Gastrocnemius medialis (tissue), 4 donors: ENCODE measurements at places on chromosomes 11 and 22.
A peak's percentile ranks its signal among the peaks of the same experiment; 100 is the strongest.

DNA sequence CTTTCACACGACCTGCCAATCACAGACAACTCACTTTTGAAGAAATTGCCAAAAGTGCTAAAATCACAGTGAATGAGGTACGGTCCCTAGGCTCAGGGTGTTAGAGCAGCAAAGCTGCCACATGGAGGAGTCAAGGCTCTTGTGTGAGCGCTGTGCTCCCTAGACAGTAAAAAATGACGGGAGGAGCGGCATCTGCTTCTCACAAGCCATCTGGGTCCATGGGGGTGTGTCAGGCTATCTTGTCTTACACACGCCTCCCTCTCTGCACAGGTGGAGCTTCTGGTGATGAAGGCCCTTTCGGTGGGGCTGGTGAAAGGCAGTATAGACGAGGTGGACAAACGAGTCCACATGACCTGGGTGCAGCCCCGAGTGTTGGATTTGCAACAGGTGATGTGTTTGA lies 14.8 kb downstream of the PSMD13 start:
- DNase-seq = no peak

- DNase-seq = no peak
Observed at GRCh38 chr11:131154351-131154750, 216.1 kb upstream of the NTM start.

- DNase-seq = no peak
Observed at GRCh38 chr11:117870103-117870952, 6.1 kb downstream of the FXYD6 start.

DNA sequence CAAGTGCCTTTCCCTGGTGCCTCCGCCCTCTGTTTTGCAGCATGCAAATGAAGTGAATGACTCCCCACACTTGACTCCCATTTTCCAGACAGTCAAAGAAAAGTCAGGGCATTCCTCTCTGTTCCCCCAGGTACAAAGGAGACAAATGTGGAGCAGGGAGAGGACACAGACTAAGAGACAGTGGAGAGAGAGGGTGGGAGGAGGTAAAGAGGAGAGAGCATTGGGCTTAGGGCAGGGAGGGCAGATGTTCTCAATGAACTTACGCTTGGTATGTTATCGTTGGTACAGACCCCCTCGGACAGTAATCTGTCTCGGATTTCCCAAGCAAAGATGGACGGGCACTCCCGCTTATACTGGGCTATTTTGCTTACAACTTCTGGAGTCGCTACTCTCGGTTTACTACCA lies 9.8 kb downstream of the PAX6 start:
- DNase-seq = no peak

DNA sequence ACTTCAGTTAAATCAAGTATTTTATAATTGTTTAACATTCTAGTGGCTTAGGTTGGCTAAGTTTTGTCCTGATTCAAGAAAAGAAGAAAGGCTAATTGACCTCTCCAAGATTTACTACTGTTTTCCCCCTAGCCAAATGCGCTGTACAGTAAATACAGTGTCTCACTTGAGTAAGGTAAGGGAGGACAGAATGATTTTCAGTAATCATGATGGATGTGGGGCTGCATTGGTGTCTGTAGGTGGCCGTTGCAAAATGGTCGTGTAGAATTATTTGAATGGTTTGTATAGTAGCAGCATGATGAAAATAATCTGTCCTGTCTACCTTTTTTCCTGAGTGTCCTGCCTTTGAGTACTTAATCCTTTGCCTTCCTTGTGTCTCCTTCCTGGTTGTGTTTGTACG lies 4.6 kb downstream of the CECR2 start:
- DNase-seq = no peak

DNA sequence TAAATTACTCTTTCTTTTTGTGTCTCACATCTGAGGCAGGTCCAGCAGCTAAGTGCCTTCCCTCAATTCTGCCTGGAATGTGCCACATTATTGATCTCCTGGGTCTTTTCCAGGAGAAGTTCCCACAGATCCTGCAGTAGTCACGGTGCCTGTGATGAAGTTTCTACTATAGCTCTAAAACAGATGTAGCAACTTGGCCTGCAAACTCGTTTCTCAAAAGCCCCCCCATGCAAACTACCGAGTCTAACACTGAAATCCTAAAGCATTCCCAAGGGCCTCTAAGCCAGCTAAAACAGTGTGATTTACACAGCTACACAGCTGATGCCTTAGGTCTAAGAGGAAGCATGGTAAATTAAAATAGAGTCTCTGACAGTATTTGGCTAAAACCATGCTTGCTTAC lies 54.3 kb downstream of the DDI1 start:
- no peak for DNase-seq

- no peak for DNase-seq
Observed at GRCh38 chr11:78354408-78355308, 63.0 kb downstream of the GAB2 start.

DNA sequence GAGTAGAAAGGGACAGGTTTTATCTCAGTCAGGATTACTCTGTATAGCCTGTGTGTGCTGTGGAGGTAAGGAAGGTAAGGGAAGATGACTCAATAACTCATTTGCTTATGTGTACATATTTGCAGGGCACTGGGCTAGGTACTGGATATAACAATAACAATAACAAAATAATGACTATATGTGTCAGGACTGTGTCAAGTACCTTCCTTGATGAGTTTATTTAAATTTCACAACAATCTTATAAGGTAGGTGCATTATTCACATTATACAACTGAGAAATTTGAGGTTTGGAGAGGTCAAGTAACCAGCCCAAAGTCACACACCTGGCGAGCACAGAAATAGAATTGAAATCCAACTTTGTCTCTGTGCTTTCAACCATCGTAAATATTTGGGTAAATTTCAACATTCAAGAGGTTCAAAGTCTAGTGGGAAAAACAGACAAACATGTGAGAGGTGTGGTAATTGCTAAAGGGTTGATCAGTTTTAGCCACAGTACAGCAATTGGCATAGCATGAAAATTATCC lies 131.8 kb downstream of the APIP start:
- no peak for DNase-seq

DNA sequence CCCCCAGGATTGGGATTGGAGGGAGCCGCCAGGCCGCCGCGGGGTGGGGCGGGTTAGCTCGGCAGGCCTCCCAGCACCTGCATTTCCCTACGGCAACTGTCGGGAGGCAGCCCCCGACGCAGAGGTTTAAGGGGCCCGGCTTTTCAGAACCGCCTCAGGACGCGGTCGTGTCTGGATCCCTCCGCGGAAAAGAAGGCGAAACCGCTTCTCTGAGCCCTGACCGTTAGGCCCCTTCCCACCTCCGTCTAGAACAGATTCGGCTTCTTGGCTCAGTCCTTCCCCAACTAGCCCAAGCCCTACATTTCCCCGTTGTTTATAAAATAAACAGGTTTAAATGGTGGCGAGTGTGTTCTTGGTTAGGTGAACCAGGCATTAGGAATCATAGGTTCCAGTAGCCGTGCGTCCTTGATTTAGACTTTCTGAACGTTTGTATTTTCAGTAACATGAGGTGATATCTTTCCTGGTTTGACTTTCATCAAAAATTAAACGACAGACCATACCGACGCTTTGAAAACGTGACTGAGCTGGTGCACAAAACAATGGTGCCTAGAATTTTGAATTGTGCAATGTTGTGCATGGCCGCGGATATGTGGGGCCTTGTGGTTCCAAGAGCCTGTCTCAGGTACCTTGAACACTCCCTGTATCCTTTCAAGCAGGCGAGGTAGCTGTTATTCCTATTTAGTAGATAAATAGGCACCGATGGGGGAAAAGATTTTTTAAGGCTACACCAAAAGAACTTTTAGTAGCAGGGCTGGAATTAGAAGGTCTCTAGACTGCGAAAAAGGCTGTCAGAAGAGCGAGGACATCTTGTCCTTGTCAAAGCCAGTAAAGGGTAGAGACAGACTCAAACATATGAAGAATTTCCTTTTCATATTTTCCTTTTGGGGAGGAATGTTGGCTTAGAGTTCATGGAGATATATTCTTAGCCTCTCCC lies 1.2 kb upstream of the HSPA8 start:
- peak; percentile 36 for DNase-seq

DNA sequence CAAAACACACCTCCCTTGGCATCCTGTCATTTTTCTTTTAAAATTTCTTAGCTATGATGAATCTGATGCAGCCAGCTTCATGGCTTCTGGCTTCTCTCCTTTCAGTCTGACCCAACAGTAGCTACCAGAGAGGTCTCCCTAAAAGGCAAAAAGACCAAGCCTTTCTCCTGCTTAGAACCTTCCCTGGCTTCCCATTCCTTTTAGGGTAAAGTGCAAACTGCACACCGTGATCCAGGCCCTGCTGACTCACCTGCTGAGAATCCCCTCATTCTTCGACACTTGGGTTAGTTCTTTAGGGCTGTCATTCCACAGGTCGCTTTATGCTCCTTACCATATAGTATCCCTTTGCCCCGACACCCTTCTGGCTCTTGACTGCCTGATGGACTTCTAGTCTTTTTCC lies 362.4 kb downstream of the MIAT start:
- no peak for DNase-seq

DNA sequence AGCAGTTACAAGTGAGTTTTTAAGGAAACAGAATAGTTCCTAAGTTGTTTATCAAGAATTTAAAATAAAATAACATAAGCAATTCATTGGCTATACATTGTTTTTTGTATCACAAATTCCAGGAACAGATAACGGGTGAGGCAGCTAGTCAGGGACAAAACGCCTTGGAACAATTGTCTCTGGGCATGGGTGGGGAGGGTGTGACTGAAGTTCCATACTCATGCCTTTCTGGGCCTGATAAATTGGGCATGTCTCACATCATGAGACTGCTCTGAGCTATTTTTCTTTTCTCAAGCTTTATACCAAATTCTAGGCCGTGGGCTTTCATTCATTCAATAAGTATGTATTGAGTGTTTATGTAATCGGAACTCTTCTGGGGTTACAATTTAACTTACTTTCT lies 21.6 kb downstream of the FOLR3 start:
- DNase-seq = no peak

- DNase-seq = no peak
Observed at GRCh38 chr11:43558146-43558545, 122.4 kb upstream of the HSD17B12 start.

- DNase-seq = peak; percentile 16
Observed at GRCh38 chr22:24768537-24769374, 5.8 kb downstream of the PIWIL3 start.

GRCh38 chr11:1292644-1293618 lies 16.5 kb downstream of the TOLLIP start:
- DNase-seq = peak; percentile 7

- no peak for DNase-seq
Observed at GRCh38 chr11:95364324-95365295, 133.6 kb upstream of the SESN3 start.
